Activated T-helper 2 cell treated with anti-CD3 and anti-CD28 coated beads, Interferon-gamma antibody, Interleukin-2, Interleukin-4, amounts not matched to agents 10 μg/mL and 5 μg/mL and 100 μg/mL, durations not matched to agents 14 hours and 24 hours and 36 hours (primary cell): ENCODE measurements at places on chromosomes 5 and 9.

- DNase-seq: no peak
These were observed 75.2 kb downstream of the F2RL2 start for GRCh38 chr5:76547891-76548524.

GRCh38 chr9:134284741-134285140 is 41.5 kb upstream of the RXRA start:
- DNase-seq: no peak

GRCh38 chr5:120609570-120609969 is 145.5 kb downstream of the PRR16 start:
- DNase-seq: no peak

- DNase-seq: no peak
These were observed 197.7 kb downstream of the PRELID2 start for GRCh38 chr5:145637396-145637795.

- no peak for DNase-seq
These were observed 146.6 kb upstream of the PCSK5 start for GRCh38 chr9:75743855-75744254.

DNA sequence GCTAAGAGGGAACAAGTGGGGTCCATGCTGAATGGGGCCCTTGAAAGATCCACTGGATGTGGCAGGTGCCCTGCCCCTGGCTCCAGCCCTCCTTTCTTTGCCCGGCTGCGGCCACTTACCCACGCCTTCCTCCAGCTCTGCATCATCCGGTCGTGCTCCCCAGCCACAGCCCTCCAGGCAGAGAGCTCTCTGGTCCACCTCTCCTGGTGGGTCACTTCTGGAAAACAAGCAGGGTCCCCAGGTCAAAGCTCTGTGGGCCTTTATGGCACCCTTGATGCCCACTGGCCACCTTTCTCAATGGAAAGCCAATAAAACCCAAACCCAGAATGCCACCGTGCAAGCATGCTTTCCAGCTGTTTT is 45.0 kb downstream of the SECISBP2 start:
- no peak for DNase-seq

DNA sequence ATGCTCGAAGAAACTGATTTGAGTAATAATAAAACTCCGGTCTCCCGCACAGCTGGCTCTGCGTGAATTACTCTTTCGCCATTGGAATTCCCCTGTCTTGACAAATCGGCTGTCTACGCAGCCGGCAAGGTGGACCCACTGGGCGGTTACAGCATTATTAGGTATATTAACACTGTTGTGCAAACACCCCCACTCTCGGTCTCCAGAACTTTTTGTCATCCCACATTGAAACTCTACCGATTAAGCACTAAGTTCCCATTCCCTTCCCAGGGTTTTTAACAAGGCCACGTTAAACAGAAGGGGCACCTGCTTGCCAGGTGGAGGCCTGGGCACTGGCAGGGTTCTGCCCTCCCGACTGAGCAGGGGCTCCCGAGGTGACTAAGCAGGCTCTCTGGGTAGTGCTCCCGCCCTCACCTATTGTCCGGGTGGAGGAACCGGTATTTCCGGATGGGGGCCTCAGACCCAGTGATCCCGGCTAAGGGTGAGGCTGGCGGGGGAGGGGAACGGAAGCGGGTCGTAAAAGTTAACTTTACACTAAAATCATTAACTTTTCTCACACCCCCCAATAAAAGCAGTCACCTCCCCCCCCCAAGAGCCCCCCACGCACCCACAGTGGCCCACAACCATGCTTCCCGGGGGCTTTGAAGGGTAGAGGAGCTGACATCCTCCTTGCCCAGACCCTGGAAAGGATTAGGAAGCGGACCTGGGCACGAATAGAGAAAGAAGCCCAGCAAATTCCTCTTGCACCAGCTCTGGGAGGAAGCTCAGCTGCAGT is 53.5 kb upstream of the TJP2 start:
- no peak for DNase-seq

- no peak for DNase-seq
These were observed 41.4 kb upstream of the RNU6ATAC start for GRCh38 chr9:134205672-134206310.

DNA sequence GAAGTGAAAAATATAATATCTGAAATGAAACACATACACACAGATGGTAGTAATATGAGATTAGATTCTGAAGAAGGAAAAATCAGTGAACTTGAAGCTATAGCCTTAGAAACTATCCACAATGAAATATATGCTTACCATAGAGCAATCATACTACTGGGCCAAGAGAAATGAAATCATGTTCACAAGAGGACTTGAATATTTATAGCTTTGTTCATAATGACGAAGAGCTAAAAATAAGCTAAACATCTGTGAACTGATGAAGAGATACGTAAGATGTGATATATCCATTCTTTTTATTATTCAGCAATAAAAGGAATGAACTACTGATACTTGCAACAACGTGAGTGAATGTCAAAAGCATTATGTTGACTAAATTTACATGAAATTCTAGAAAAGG is 92.6 kb upstream of the ALDH1B1 start:
- DNase-seq: no peak

GRCh38 chr5:109307456-109307855 is 102.3 kb downstream of the PJA2 start:
- DNase-seq: no peak

GRCh38 chr5:137735555-137736284 is at the start of gene KLHL3:
Gene KLHL3, minus strand, starts transcription at chr5:137736089. Its CDS starts 443 bp downstream, at chr5:137735646.
- DNase-seq: peak; percentile 27

- DNase-seq: no peak
These were observed 101.7 kb upstream of the FCN2 start for GRCh38 chr9:134778841-134779411.

GRCh38 chr5:146402949-146403348 is 44.2 kb upstream of the TCERG1 start:
- no peak for DNase-seq

DNA sequence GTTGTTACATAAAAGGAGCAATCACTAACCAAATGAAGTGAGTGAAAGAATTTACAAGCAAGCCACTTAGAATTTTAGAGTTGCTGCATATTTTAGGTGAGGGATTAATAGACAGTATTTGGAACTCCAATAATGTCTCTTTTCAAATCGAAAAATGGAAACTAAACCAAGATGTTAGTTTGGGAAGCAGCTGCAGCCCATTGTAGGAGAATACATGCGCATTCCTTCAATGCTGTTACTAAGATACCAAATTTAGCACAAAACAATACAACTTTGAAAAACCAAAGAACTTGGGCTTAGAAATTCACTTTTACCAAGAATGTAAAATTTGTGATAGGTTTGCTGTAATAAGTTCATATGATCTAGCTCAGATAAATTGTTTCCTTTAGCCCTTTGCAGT is 411.8 kb upstream of the CDH6 start:
- no peak for DNase-seq

DNA sequence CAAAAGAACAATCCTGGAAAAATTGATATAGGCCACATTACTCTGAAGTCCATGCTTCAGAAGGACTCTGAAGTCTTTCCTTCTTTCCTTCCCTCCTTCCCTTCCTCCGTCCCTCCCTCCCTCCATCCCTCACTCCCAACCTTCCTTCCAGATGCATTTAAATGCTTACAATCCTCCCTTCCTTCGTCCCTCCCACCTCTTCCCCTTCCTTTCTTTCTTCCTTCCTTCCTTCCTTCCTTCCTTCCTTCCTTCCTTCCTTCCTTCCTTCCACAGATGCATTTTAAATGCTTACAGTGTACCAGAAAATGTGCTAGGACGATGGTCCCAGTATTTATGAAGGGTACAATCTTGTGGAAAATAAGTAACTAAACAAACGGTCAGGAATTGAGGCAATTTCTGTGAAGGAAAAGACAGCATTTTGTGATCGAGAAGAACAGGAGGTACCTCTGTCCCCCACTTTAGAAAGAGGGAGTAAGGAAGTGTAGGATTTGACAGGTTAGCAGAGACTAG is 181.3 kb upstream of the TUT7 start:
- no peak for DNase-seq

DNA sequence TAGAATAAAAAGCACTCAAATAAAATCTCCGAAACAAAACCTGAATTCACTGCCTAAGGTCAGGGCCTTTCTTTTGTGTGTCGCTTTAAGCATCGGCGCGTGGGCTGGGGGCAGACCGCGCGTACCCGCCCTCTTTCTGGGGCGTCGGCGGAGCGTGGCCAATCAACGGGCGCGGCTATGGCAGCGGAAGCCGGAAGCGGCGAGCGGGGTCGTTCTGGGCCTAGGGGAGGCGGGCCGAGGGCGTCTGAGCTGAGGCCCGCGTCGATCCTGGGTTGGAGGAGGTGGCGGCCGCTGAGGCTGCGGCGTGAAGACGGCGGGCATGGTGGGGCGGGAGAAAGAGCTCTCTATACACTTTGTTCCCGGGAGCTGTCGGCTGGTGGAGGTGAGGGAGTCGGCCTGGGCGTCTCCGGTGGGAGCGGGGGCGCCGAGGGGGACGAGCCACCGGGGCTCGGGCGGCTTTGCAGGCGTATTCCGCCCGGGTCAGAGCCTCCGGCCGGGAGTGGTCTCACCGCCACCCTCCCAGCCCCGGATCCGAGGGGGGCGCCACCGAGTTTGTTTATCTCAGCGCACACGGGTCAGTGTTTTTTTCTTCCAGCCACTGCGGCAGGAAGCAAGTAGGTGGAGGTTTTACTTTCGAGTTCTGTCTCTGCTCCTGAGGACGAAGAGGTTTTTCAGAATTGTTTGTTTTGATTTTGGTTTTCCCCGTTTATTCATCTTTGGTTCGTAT is at the start of gene MAT2B:
Gene MAT2B (plus strand): TSS at position 252 of the 727 bp plus-strand sequence. CDS start 68 bp downstream, at position 320.
- DNase-seq: peak; percentile 94

DNA sequence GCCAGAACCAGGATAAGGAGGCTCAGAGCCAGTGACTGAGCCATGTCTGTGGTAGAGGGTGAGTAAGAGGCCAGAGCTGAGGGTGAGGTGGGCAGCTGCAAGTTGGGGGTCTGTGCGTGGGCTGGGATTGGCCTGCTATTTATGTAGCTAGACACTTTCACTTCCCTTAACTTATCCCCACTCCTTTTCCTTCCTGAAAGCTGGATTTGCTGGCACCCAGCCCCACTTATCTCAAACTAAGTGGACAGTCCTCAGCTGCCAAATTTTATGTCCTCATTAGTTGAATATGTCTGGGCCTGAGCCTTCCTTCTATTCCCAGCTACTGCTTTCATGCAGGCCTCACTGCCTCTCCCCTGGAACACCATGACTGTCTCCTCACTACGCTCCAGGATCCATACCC is at the start of gene CCL21:
Gene CCL21 (minus strand): TSS at position 114 of the 400 bp plus-strand sequence. CDS start 70 bp downstream, at position 44.
- no peak for DNase-seq

DNA sequence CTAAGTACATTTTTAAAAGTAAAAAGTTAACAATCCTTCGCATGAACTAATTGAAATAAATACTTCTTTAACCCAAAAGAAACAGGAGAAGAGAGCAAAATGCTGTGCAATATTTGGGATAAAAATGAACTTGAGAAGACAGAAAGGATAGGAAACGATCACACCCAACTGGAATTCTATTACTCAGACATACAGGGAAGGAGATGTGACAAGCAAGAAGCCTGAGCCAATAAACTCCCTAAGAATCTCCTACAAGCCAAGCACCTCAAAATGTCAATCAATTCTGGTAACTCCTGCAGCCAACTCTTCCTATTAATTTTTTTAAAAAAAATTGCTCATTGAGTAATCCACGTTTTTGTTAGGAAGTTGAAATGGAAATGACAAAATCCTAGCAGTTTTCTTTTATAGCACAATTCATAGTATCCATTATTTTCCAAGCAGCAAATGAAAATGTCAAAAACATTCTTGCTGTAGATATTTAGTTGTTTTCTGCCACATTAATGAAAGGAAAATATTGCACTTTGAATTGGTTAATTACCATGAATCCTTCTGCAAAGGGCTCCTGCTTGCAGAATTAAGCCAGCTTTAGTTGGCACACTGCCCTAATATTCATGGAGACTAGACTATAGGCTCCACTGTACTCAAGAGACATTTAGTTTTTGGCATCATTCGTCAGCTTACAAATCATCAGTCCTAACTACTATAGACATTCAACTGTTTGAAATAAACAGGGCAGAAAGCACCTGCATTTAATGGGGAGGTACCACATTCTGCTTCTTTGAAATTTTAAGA is 89.0 kb downstream of the RFX3 start:
- DNase-seq: no peak

- DNase-seq: no peak
These were observed 1.8 kb downstream of the PRR7 start for GRCh38 chr5:177448244-177448950.

- DNase-seq: no peak
These were observed 136.1 kb upstream of the RUSC2 start for GRCh38 chr9:35353731-35354365.

- no peak for DNase-seq
These were observed 81.1 kb downstream of the MAT2B start for GRCh38 chr5:163586531-163586956.

GRCh38 chr5:180241600-180241999 is 32.6 kb upstream of the RASGEF1C start:
- DNase-seq: no peak

- DNase-seq: no peak
These were observed at the start of gene PLPPR1 for GRCh38 chr9:101028346-101029314. Gene PLPPR1, plus strand, starts transcription at chr9:101028727.

- no peak for DNase-seq
These were observed 21.9 kb upstream of the MED10 start for GRCh38 chr5:6399980-6400910.

DNA sequence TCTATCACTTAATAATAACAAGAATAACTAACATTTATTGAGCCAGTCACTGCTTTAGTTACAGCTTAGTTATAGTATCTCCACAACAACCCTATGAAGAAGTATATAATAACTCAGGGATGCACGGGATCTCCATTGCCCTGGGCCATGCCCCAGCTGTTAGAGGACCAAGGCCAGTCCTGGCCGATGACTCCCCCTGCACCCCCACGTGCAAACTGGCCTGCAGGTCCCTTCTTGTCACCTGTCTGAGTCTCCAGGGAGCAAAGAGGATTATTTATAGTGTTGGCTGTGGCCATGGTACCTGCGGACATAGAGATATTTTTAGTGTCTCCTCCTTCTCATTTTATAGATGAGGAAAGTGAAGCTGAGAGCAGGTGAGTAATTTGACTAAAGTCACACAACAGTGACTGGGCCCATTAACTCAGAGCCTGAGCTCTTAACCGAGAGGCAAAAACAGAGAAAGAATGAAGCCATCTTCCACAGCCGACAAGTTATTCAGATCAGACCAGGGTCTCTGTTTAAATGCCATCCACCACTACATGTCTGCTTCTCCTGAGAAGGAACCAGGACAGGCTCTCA is 94.4 kb downstream of the TMEM215 start:
- no peak for DNase-seq

DNA sequence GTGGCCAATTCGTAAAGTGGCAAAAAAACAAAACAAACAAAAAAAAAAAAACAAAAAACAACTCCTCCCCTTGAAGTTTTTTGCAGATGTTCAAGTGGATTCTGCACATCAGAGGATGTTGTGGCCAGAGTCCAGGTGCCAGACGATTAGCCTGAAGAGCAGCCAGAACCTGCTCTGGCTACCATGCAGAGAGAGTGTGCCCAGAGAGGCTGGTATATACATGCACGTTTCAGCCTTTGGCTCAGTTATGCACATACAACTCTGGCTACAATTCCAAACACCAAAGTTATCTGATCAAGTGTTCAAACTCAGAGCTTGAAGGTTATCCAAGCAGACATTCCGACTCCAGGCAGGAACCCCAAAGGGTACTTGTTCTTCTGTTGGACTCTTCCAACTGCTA is 34.7 kb downstream of the GGTA1 start:
- DNase-seq: no peak

- DNase-seq: peak; percentile 57
These were observed 480 bp downstream of the LMNB1 start for GRCh38 chr5:126777257-126777974.
